RPMI7951 (cell line): ENCODE measurements at places on chromosomes 7 and 10. TPM values are rescaled to one million over a fixed set of nuclear protein-coding genes. Genes with fewer than 3 reads are reported as not detected.

The OPN1SW gene
- total RNA-seq = not detected in 2 replicates

The MSMB gene
- total RNA-seq = not detected in 2 replicates

The TMEM243 gene
- 51.7 and 52.3 TPM in 2 replicates for total RNA-seq

The MMP21 gene
- total RNA-seq = not detected in 2 replicates

The ELAPOR2 gene
- 0.10 and 0.12 TPM in 2 replicates for total RNA-seq

The DKK1 gene
- total RNA-seq = 4.7 and 7.3 TPM in 2 replicates

The ETV1 gene
- 91.5 and 128 TPM in 2 replicates for total RNA-seq

The TSPAN33 gene
- total RNA-seq = 1.1 and 2.1 TPM in 2 replicates

The ZNF804B gene
- total RNA-seq = not detected in 2 replicates
